ENCODE measurements at places on chromosomes 4 and X. TPM values are rescaled to one million over a fixed set of nuclear protein-coding genes. Genes with fewer than 3 reads are reported as not detected.

DNA sequence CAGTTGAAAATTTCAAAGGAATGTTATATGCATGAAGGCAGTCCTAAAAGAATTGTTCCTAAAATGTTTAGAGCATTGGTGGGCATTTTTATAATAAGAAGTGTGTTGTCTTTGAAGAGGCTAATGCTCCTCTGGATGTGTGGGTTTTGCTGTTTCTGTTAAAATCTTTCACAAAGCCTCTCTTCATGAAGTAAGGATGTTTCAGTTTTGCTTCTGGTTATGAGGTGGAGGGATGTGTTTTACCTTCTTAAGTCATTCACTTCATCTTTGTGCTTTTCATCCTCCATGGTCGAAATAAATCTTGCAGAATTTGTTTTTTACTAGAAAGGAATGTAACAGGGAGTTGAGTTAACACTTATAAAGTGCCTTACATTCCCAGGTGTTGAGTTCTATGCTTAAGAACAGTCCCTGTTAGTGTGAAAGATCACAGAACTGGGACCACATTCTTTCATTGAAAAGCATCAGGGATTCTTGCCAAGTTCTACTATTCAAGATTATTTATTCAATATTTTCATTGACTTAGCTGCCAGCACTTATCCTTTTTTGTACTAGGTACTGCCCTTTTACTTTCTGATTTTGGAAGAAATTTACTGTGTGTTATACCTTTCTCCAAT, 21.1 kb downstream of the FHIP1A start:
- H3K4me3 ChIP-seq = no peak overlapping the region
- no peak overlapping the region for H3K27ac ChIP-seq
- H3K36me3 ChIP-seq = no peaks in the 10 kb centered on the region
- DNase-seq = no peak
- H3K27me3 ChIP-seq = no peaks in the 10 kb centered on the region

DNA sequence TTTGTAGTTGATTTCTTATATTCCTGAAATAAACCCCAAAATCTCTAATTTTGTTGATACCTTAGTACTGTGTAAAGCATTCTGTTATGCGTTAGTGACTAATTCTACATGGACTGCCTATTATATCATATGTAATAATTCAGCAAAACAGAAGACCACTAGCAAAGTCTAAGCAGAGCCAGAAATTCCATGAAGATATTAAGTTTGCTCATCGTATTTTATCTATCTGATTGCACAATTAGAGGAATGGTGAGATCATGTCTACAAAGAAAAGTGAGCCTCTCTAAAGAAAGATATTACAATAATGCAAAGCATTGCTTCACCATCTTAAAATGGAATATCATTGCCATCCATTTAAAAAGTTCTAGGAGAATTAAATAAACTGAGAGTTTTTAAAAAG, 374.6 kb upstream of the SLC7A11 start:
- no peaks in the 10 kb centered on the region for H3K27me3 ChIP-seq
- no peaks in the 10 kb centered on the region for H3K36me3 ChIP-seq
- DNase-seq = no peak
- no peaks in the 10 kb centered on the region for H3K4me1 ChIP-seq

The ZDHHC15 gene
- total RNA-seq = 2.0 TPM

DNA sequence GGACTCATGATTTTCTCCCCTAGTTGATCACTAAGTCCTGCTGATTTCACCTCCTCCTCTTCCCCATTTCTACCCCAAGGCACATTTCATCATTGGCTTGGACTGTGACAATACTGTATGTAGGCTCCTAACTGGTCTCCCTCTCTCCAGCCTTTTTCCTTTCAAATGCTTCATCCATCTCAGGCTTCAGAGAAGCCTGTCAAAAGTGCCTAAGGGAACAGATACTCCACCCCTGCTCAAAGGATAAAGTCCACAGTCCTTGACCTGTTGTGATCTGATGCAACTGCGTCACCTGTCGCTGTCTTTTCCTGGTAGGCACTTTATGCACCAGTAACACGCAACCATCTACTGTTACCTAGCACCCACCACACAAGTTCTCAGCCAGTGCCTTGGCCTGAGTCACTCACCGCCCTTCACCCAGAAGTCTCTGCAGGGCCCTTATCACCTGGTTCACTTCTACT, 12.8 kb downstream of the SCARB2 start:
- H3K27me3 ChIP-seq = no peaks in the 10 kb centered on the region
- no peaks in the 10 kb centered on the region for H3K36me3 ChIP-seq
- no peak overlapping the region for H3K4me3 ChIP-seq
- H3K27ac ChIP-seq = peak overlapping the region; percentile 28
- DNase-seq = no peak
- no peaks in the 10 kb centered on the region for H3K4me1 ChIP-seq

The HELT gene
- total RNA-seq = not detected

DNA sequence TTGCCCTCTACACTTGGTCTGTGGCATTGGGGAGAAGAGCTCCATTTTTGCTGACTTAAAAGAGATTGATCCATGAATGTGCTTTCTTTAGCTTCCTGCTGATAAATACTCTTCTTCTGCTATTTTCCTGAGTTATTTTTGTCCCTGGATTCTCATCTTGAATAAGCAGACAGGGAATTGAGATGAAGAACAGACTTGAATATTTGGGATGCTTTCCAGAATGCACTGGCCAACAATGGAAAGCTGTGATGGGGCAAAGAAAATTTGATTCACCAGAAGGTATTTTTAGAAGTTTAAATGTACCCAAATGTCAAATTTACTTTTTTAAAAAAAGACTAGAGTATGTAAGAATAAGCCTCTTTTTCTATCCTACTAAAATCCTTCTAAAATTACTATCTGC, 309.9 kb upstream of the PPP1R2C start:
- no peaks in the 10 kb centered on the region for H3K36me3 ChIP-seq
- no peak for DNase-seq
- H3K27me3 ChIP-seq = no peaks in the 10 kb centered on the region
- H3K4me3 ChIP-seq = no peak overlapping the region
- H3K27ac ChIP-seq = no peak overlapping the region

- H3K36me3 ChIP-seq = no peaks in the 10 kb centered on the region
- H3K27ac ChIP-seq = no peak overlapping the region
- no peaks in the 10 kb centered on the region for H3K27me3 ChIP-seq
- H3K4me3 ChIP-seq = no peak overlapping the region
- no peaks in the 10 kb centered on the region for H3K4me1 ChIP-seq
These were observed 88.0 kb downstream of the LEF1 start for GRCh38 chr4:108080747-108081146.

Data from endodermal cell (in vitro differentiated cells).